ENCODE measurements at places on chromosomes 3 and 15.

DNA sequence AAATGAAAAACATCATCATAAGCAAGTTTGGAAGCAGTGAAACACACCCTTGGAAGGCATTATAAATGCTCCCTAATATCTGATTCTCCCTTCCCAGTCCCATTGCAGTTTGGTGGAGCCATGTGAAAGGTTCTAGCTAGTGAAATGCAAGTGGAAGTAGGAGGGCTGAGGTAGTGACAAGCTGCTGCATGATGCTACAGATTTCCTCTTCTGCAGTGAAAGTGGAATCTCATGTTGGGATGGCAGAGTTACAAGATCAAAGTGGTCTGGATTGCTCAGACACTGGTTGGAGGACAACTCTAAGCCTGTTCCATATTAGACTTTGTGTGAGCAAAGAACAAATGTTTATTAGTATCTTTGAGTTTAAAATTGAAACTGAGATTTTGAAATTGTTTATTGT, 3.3 kb upstream of the PDCD6IP start:
- DNase-seq = no peak

GRCh38 chr15:98719137-98719740, 70.9 kb downstream of the IGF1R start:
- peak; percentile 25 for DNase-seq

- DNase-seq = peak; percentile 44
Measured at GRCh38 chr3:192130534-192131132, 596.7 kb downstream of the FGF12 start.

GRCh38 chr15:51077221-51078153, 17.2 kb downstream of the TNFAIP8L3 start:
- no peak for DNase-seq

DNA sequence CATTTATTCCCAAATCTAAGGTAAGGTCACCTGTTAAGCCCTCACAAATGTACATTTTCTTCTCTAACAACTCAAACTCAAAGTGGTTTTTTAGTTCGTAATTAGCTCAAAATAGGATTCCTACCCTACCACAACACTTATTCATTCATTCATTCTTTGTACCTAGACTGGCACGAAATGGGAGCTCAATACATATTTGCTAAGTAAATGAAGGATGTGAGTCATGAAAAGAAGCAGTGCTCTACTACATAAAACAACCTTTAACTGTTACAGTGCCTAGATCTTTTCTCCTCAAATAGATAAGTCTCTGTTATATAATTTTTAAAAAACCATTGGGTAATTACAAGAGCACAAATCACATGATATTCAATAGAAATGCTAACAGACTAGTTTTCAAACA, 13.1 kb downstream of the RSL24D1 start:
- no peak for DNase-seq

DNA sequence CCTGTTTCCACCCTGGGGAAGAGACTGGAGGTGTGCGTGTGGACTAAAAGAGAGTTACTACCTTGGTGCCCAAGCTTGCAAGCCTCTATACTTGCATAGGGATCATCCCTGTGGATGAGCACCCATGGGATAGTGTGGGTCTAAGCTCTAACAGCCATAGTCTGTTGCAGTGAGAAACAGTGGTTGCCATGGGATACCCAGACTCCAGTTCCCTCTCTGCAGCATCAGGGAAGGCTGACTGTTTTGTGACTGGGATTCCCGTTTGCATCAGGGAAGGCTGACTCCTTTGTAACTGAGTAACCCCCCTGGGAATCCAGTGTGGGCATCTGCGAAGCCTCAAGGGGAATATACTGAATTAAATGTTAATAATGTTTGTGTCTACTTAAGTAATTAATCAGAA, 196.1 kb downstream of the ZNF621 start:
- DNase-seq = no peak

GRCh38 chr3:42961633-42962032, 17.5 kb upstream of the GASK1A start:
- peak; percentile 73 for DNase-seq

GRCh38 chr3:141094790-141095545, 43.8 kb downstream of the SPSB4 start:
- peak; percentile 63 for DNase-seq

- no peak for DNase-seq
Measured at GRCh38 chr3:118036215-118036614, 998.4 kb downstream of the IGSF11 start.

GRCh38 chr3:180059356-180059755, 22.6 kb upstream of the PEX5L start:
- DNase-seq = no peak

GRCh38 chr15:89937365-89938350, 24.9 kb upstream of the ARPIN start:
- DNase-seq = no peak

- DNase-seq = peak; percentile 76
Measured at GRCh38 chr3:197854596-197855343, 63.7 kb downstream of the LRCH3 start.

GRCh38 chr3:139732729-139733128, 55.0 kb upstream of the NMNAT3 start:
- DNase-seq = no peak

DNA sequence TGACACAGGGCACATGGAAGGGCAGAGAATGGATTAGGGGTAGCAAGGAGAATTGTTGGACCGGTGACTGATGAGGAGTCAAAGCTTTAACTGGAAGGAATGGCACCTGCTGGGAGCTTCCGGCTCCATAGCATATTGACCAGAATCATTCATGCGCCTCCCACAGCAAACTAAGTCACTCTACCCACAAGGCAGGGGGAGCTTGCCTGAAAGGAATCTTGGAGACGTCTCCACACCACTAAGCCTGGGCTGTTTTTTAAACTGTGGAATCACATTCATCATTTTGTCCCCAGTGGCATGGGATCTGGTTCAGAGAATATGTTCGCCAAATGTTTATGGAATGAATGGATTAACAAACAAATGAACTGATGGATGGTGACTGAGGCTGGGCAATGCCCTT, 57.0 kb upstream of the ITGA11 start:
- DNase-seq = no peak

- peak; percentile 81 for DNase-seq
Measured at GRCh38 chr15:78007964-78008886, 69.3 kb downstream of the TBC1D2B start.

DNA sequence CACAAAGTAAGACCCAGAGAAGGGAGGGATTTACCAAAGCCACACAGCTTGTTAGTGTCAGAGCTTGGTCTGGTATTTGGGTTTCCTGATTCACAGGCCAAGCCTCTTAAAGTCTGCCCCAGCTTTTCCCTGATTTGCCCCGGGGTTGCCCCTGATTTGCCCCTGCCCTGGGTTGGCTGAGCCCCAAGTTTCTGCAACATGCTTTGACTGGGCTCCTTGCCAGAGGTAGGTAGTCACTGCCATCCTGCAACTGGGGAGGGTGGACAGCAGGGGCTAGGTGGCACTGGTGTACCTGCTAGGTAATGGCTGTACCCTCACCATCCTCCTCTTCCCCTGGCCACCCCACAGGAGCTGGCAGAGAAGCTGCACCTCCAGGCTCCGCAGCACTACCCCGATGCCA, 2.5 kb downstream of the MPI start:
- no peak for DNase-seq

DNA sequence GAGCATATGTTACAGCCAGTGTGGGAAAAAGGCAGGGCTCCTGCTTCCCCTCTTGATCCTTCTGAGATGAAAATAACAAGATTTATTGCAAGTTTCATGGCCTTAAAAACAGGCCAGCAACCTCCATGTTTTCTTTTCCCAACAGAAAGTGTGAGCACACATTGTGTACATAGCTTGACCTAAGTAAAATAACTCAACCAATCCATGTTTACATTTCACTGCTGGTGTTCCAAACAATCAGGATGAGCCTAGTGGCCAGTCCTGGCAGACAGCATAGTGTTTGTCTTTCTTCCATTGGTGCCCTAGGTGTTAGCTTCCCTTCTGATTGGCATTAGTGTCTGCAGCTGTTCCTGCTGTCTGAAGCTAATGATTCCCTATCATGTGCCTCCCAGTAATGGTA, 847.7 kb downstream of the EPHA3 start:
- DNase-seq = no peak

- peak; percentile 67 for DNase-seq
Measured at GRCh38 chr15:85010386-85011159, 28.9 kb downstream of the PDE8A start.

DNA sequence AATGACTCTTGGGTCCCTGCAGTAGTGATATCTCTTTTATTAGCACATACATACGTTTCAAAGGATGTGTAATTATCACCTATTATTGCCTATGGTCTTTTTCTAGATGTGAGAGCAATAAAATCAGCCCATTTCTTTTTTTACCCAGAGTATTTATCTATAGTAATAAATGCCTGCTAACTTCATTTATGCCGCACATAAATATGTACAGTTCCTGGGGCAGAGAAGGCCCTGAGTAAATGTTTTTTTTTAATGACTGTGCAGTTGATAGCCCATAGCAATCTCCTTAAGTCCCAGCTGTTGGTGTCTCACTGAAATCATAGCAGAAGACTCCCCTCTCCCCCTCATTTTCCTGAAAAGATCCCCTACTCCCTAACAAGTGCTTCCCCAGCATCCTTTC, 16.7 kb downstream of the RAB8B start:
- no peak for DNase-seq

- DNase-seq = peak; percentile 11
Measured at GRCh38 chr15:30882849-30883433, 20.8 kb upstream of the FAN1 start.

GRCh38 chr3:149044339-149045083, 41.8 kb downstream of the HLTF start:
- no peak for DNase-seq

- no peak for DNase-seq
Measured at GRCh38 chr3:55373423-55373822, 113.7 kb downstream of the WNT5A start.

DNA sequence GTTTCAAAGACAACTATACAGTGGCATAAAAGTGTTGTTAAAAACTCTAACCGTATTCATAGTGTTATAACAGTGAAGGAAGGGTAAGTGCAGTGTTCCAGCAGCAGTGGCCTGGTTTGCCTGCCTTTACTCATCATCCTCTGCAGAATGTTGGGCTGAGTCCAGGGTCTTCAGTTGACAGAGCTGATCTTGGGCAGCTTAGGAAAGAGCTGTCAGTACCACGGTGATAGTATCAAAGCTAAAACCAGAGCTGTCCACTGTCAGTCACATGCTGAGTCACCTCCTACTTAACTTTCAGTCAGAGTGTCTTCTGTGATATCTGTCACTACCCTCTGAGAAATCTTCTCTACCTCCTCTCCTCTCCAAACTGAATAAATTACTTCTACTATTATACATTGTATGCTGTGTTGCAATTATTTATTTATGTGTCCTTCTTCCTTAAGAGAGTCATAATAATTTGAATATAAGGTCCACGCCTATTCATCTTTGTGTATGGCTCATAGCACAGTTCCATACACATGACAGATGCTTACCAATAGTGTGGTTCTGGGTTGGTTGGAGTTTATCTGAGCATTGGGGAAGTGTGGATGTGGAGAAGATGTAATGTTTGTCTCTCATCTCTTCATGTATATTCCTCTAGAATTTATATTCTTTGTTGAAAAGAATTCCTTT, 242.1 kb downstream of the ZIC1 start:
- DNase-seq = peak; percentile 9

GRCh38 chr3:142027735-142028134, 121.6 kb downstream of the TFDP2 start:
- DNase-seq = peak; percentile 43

DNA sequence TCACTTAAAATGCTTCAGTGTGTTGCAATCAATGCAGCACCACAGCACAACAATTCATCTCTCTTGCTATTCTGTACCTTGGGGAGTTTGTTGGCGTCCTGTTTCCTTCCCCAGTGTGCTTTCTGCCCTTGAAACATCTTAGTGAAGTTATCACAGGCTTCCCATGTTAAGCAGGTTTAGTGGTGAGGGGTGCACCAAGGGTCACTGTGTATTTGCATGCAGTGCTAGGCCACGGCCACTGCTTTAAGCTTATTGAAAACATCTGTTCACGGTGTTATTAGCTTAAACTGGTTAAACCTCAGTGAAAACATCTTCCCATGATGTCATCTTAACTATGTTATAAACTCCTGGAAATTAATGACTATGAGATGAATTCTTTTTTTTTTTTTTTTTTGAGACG, 217.3 kb upstream of the GOLIM4 start:
- no peak for DNase-seq

DNA sequence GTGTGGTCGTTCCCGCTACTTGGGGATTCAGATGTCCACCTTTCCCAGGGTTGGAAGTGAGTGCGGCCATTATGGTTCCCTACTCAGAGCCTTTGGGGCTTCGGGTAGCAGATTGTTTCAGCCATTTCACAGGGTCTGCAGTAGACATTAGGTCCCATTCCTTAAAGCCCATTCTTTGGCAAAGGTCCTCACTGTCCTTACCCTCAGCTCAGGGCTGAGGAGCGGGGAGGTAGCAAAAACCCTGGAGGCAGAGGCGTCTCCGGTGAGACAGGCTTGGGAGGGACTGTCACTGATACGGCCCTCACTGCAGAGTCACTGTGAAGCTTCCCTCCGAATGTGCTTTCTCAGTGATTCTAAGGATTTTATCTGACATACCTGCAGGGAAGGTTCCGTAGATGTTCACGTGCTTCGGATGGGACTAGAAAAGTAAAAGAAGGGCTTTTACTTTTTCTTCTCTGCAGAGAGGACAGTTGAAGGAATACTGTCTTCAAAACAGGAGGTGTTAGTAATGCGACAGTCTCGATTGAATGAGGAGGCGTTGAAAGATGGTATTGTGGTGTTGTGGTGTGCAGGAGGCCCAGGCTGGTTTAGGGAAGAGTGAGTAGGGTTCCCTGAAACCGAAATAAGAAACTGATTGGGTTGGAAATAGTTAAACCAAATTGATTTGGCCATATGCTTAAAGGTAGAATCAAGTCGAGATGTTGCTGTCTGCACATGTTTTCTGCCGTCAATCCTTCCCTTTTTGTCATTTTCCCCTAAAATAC, 630 bp downstream of the ATP6V1A start:
- DNase-seq = no peak

GRCh38 chr3:58792921-58793451, 126.4 kb upstream of the FAM3D start:
- DNase-seq = no peak

DNA sequence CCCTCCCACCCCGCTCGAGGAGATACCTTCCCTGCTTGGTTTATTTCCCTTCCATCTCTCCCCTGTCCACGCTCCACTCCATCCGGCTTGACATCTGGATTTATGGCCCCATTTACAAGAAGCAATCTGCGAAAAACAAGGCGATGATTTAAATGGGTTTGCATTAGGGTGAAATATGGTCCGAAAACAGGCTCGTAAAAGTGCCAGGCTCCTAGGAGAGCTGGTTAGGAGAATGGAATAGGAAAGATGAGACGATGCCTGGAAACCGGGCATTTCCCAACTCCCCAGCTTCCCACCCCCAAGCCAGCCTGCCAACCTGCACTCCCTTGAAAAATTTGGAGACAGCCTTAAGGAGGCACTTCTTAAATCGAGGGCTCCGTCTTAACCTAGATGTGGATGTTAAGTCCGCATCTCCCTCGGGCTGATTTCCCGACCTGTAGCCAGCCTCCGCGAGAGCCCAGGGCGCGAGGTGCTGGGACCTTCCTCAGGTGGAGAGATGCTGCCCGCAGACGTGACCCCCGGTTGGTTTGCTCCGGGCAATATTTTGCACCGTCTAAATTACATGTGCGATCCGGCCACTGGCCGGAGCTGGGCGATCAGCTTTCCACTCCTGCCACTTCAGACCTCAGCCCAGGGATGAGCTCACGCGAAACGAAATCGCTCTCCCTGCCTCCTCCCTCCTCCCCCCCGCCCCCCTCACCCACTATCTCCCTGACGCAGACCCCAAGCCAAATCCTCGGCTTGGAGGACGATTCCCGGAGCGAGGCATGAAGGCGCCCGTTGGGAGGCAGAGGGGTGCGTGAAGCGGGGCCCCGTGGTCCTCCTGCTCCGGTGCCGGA, 1.3 kb downstream of the GRM7 start:
- no peak for DNase-seq

- DNase-seq = no peak
Measured at GRCh38 chr15:78388865-78389264, 48.7 kb downstream of the CRABP1 start.
